Activated naive CD4-positive, alpha-beta T cell (primary cell): ENCODE measurements at places on chromosomes 11 and 22.

- no peak for DNase-seq
Measured at GRCh38 chr11:61489833-61490721, 18.5 kb upstream of the LRRC10B start.

GRCh38 chr11:61477727-61478148 lies 30.8 kb upstream of the LRRC10B start:
- peak; percentile 51 for DNase-seq

DNA sequence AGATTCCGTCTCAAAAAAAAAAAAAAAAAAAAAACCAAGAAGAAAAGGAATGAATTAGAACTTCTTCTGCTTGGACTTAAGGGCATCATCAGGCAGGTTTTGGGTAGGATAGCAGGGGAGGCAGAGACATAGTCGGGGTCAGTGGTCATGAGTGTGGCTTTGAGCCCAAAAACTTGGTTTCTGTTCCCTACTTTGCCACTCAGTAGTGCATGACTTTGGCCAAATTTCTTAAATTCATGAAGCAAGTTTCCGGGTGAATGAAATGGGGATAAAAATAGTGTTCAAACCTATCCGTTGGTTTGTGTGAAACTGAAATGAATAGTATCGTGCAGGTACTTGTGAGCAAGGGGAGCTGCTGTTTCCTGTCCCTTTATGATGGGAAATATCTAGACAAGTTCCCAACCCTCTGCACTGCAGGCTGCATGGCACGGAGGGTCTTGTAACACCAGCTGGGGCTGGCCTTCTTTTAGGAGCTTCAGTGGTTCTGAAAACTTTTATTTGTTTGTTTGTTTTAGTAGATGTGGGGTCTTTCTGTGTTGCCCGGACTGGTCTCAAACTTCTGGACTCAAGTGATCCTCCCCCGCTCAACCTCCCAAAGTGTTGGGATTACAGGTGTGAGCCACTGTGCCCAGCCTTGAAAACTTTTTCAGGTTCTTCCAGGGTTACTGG lies 18.4 kb downstream of the NEAT1 start:
- no peak for DNase-seq

DNA sequence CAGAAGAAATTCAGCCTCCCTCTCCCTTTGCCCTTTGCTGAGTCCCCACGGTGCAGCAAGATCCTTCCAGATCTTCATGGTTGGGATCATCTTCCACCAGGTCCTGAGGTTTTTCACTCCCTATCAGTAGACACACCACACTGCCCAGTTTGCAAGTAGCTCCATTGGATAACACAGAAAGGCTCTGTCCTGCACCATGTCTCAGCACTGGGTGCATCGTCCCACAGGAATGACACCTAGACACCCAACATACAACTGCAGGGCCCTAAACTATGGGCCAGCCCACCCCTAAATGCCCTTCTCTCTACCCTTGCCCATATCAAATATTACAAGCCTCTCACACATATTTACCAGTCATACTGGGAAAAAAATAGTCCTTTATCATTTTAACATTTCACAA lies 9.4 kb downstream of the KLHL22 start:
- DNase-seq: no peak

DNA sequence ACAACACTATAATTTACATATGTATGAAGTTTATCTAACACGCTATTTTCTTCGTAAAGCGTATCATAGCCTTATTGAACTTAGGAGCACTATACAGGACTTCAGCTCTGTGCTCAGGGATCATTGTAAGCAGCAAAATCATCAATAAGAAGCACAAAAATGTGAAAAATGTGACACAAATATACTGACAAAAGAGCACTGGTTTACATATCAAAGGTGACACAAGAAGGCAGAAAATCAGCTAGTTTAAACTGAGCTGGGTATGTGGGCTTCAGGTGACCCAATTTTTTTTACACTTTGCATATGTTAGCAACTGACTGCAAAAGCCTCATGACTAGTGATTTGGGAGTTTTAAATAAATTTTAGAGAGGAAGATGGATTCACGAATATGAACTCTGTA lies 215.2 kb upstream of the CHORDC1 start:
- DNase-seq: no peak

DNA sequence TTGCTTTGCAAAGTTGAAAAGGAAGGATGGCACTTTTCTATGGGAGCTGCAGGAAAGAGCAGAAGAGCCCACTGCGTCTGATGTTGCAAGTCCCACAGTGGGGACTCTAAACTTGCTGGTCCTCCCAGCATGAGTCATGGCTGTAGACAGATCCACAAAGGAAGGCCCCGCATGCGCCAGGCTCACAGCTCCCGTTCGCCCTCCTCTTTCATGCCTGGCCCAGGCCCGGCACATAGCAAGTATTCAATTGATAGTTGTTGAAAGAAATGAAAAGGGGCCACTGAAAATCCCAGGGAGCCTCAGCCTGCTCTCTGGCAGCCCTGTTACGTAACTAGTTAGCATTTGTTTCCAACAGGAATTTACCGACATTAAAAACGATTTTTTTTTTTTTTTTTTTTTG lies 18.9 kb downstream of the AP1B1 start:
- no peak for DNase-seq

- no peak for DNase-seq
Measured at GRCh38 chr22:45008751-45009605, 827 bp downstream of the PHF21B start.
